ENCODE measurements at places on chromosomes 6 and 20. TPM values are rescaled to one million over a fixed set of nuclear protein-coding genes. Genes with fewer than 3 reads are reported as not detected.

DNA sequence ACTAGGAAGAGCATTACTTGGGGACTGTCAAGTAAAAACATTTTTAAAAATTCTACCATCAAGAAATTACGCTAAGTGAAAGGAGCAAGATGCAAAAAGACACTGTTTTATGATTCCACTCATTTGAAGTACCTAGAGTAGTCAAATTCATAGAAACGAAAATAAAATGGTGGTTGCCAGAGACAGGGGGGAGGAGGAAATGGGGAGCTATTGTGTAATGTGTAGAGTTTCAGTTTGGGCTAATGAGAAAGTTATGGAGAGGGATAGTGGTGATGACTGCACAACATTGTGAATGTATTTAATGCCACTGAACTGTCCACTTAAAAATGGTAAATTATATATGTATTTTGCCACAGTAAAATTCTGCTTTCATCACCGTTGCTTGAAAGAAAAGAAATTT is 83.8 kb downstream of the UST start:
- DNase-seq = no peak
- no peaks in the 10 kb centered on the region for H3K36me3 ChIP-seq
- H3K4me1 ChIP-seq = no peaks in the 10 kb centered on the region
- H3K4me3 ChIP-seq = no peak overlapping the region
- no peak overlapping the region for H3K27ac ChIP-seq

- no peak overlapping the region for H3K27ac ChIP-seq
- no peak for DNase-seq
These were observed 19.9 kb downstream of the KCNS1 start for GRCh38 chr20:45080867-45081624.

DNA sequence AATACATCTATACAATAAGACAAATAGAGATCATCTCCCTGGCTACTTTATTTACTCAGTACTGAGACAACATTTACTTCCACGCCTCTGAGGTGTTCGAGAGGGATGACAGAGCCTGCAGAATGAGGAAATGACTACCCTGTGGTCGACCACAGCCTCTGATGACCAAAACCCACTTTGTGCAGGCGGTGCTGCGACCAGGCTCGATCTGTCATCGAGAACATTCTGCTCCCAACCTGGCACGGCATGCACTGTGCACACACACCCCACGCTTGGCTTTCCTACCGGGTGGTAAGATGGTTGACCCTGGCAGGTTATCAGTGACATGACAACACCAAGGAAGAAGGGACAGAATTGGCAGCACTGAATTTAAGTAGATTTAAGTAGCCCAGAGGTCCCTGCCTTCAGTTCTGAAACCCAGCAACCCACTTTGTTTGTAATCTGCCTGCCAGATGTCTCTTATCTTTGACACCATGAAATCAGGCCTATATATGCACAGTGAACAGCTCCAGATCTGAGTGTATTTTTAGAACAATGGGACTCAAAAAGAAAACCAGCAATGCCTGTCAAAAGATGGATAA is 42.6 kb downstream of the TTI1 start:
- H3K27ac ChIP-seq = peak overlapping the region; percentile 88
- no peaks in the 10 kb centered on the region for H3K27me3 ChIP-seq
- no peak overlapping the region for H3K4me3 ChIP-seq
- peaks cover 7% of the 10 kb centered on the region for H3K36me3 ChIP-seq
- H3K4me1 ChIP-seq = peaks cover 27% of the 10 kb centered on the region
- no peak for DNase-seq

- H3K27ac ChIP-seq = no peak overlapping the region
- H3K27me3 ChIP-seq = no peaks in the 10 kb centered on the region
- DNase-seq = no peak
- no peak overlapping the region for H3K4me3 ChIP-seq
- H3K36me3 ChIP-seq = no peaks in the 10 kb centered on the region
These were observed 79.5 kb downstream of the BCAS1 start for GRCh38 chr20:53990768-53991450.

- H3K36me3 ChIP-seq = peaks cover 8% of the 10 kb centered on the region
- no peak for DNase-seq
- peaks cover 28% of the 10 kb centered on the region for H3K4me1 ChIP-seq
- no peak overlapping the region for H3K4me3 ChIP-seq
These were observed 333.2 kb downstream of the SAMD5 start for GRCh38 chr6:147841547-147842148.

DNA sequence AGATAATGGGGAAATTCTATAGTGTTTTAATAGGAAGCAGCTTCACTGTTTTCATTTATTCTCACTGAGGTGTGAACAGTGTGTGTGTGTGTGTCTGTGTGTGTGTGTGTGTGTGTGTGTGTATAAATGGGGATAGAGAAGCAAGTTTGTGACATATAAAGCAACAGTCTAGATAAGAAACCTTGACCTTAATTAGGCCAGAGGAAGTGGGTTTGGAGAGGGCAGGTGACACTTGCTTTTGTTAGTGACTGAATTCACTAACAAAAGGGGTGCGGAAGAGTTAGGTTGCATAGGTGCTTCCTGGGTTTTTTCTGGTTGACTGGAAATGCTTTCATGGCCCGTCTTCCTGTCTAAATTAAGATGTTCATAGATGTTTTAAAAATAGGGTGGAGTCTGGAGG is 515.7 kb upstream of the FLRT3 start:
- H3K27me3 ChIP-seq = no peaks in the 10 kb centered on the region
- DNase-seq = no peak
- no peak overlapping the region for H3K27ac ChIP-seq
- no peaks in the 10 kb centered on the region for H3K36me3 ChIP-seq

DNA sequence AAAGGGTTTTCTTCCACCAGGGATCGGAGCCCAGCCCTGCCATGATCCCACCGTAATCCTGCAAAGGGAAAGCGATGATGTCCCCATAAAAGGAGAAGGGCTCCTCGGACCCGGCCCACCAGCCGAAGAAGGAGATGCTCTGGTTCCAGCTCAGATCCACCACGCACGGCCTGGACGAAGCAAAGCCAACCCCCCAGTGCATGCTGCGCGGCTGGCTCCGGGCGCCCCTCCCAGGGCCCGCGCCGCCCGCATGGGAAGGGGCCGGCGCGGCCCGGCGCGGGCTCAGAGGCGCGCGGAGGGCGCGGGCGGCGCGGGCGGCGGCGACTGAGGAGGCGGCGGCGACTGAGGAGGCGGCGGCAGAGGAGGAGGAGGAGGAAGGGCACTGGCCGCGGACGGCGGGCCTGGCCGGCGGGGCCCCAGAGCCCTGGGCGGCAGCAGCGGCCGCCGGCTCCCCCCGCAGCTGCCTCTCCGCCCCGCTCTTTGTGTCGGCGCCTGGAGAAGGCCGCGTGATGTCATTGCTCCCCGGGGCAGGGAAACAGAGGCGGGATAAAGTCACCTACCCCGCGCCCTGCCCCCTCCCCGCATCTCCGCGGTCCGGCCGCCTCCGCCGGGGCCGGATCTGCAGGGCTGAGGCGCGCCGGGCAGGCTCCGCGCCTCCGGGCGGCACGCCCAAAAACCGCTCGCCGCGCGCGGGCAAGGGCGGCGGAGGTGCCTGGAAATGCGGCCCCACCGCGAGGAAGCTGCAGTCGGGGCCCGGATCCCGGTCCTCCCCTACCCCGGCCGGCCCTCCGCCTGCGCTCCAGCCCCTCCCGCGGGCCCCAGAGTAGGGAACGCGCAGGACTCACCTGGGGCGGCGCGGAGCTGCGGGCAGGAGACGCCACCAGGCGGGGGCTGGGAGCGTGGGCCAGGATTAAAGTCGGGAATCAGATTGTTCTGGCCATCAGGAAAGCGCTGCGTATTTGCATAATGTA is at the start of gene FAXC:
Gene FAXC, minus strand, starts transcription at position 504 of the 971 bp plus-strand sequence. Its CDS starts 302 bp downstream, at position 202.
- peaks cover 18% of the 10 kb centered on the region for H3K4me1 ChIP-seq
- H3K4me3 ChIP-seq = peak within 1 kb of the TSS; percentile 85
- no peaks in the 10 kb centered on the region for H3K36me3 ChIP-seq
- peak; percentile 66 for DNase-seq

DNA sequence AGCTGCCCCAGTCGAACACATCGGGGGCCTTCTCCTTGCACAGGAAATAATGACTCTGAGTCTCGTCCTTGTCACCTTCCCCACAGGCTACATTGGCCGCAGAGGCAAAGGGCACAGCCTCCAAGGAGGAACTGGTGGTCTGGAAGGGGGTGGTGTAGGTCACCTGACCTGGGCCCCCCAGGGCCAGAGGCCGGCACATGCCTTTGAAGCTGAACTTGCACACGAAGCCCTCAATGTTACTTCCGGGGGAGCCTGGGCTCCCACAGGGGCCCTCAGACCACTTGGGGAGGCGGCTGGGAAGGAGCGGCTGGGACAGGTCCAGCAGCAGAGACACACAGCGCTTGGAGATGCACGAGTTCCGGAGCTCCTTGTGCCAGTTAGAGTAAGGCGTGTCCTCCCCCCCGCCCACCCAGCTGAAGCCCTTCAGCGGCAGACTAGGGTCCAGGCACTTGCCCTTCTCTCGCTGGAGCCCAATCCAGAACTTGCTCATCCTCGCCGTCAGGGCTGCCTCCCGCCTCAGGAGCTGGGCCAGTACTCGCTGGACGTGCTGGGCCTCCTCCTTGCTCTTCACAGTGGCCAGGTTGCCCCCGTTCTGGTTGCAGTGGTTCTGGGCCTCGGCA is 578 bp downstream of the CD93 start:
- DNase-seq = no peak
- H3K4me3 ChIP-seq = no peak overlapping the region
- H3K36me3 ChIP-seq = no peaks in the 10 kb centered on the region

DNA sequence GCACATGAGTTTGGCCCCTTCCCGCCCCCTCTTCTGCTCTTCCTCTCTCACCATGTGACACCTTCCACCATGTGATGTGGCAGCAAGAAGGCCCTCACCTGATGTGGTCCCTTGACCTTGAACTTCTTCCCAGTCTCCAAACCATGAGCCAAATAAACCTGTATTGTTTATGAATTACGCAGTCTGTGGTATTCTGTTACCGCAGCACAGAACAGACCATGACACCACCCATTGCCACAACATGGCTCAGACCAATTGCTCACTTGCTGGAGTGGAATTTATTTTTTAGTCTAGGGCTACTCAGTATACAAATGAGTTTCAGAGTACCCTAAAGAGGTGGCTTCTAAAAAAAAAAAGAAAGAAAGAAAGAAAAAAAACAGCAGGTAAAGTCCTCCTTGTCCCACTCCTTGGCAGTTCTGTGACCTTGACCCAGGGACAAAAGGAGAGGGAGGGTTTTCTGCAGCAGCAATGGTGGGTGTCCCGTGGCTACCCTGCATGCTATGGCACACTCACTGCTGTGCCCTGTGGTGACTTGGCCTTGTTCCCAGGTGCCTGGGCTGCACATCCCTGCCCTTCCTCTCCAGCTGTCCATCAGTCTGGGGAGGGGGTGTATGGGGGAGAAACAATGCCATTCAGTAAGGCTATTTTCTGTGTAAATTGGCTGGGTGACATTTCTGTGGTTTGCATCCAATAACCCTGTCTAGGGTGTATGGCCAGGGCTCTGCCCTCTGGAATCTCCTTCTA is 5.4 kb upstream of the VSX1 start:
- H3K4me1 ChIP-seq = no peaks in the 10 kb centered on the region
- H3K27me3 ChIP-seq = peaks cover 90% of the 10 kb centered on the region
- H3K4me3 ChIP-seq = no peak overlapping the region
- no peak overlapping the region for H3K27ac ChIP-seq
- H3K36me3 ChIP-seq = no peaks in the 10 kb centered on the region

GRCh38 chr20:36199345-36200257 is 36.7 kb upstream of the AAR2 start:
- no peak overlapping the region for H3K4me3 ChIP-seq
- DNase-seq = peak; percentile 71
- peaks cover 2% of the 10 kb centered on the region for H3K36me3 ChIP-seq
- H3K27me3 ChIP-seq = no peaks in the 10 kb centered on the region
- no peaks in the 10 kb centered on the region for H3K4me1 ChIP-seq
- H3K27ac ChIP-seq = no peak overlapping the region

GRCh38 chr20:61769286-61769832 is 296.3 kb downstream of the TAF4 start:
- H3K27ac ChIP-seq = no peak overlapping the region
- DNase-seq = no peak
- H3K4me3 ChIP-seq = no peak overlapping the region
- peaks cover 8% of the 10 kb centered on the region for H3K27me3 ChIP-seq

DNA sequence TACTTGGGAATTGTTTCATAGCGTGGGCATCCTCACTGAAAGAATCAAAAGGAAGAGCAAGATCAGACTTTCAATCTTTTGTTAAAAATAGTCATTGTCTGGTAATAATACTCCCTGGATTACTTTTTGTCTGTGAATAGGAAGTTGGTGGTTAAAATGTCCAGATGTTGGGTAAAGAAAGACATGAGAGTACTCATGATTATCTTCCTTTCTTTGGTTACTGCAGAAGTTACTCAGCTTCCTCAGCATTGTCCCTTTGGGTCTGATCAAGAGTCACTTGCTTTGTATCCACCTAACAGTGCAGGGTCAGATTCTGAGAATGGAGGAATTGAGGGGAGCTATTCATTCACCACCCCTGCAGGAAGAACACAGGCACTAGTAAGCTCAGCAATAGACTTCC is 54.6 kb downstream of the RIN2 start:
- H3K4me1 ChIP-seq = peaks cover 3% of the 10 kb centered on the region
- DNase-seq = no peak
- H3K27me3 ChIP-seq = no peaks in the 10 kb centered on the region
- peaks cover 17% of the 10 kb centered on the region for H3K36me3 ChIP-seq
- no peak overlapping the region for H3K27ac ChIP-seq

- H3K27ac ChIP-seq = no peak overlapping the region
- H3K27me3 ChIP-seq = peaks cover 10% of the 10 kb centered on the region
- H3K4me3 ChIP-seq = no peak overlapping the region
- no peak for DNase-seq
- peaks cover 12% of the 10 kb centered on the region for H3K4me1 ChIP-seq
These were observed 57.1 kb upstream of the BTN3A2 start for GRCh38 chr6:26307850-26308249.

- DNase-seq = no peak
- no peak overlapping the region for H3K27ac ChIP-seq
- peaks cover 25% of the 10 kb centered on the region for H3K4me1 ChIP-seq
- H3K27me3 ChIP-seq = peaks cover 1% of the 10 kb centered on the region
These were observed 149.1 kb downstream of the ZDHHC14 start for GRCh38 chr6:157530126-157530525.

PRSS35 gene
- total RNA-seq = 8.5 TPM

HLA-F gene
- total RNA-seq = not detected

BMP6 gene
- total RNA-seq = 3.4 TPM

SPTLC3 gene
- total RNA-seq = 42.7 TPM

ZC3H12D gene
- 0.48 TPM for total RNA-seq

MCCD1 gene
- not detected for total RNA-seq

Measured in progenitor cell of endocrine pancreas (in vitro differentiated cells).